ENCODE measurements at places on chromosomes 7 and 10.

GRCh38 chr7:35537067-35538023, 157.6 kb downstream of the HERPUD2 start:
- peak; percentile 72 for DNase-seq

DNA sequence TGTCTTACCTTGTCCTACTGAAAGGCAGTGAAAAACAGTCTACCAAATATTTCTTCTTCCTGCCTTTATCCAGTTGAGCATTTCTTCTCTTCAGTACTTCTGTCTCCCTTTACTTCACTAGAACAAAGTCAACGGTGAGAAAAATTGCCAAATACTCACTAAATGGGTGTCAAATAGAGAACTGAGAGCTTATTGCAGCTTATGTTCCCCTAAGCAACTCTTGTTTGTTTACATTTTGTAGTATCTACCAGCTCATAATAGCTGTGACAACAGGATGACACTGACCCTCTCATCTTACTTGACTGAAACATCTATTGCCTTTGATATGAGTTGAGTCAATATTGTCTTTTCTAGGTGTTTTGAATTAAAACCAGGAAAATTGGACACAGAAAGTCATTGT, 327.9 kb upstream of the SORCS1 start:
- DNase-seq = no peak

DNA sequence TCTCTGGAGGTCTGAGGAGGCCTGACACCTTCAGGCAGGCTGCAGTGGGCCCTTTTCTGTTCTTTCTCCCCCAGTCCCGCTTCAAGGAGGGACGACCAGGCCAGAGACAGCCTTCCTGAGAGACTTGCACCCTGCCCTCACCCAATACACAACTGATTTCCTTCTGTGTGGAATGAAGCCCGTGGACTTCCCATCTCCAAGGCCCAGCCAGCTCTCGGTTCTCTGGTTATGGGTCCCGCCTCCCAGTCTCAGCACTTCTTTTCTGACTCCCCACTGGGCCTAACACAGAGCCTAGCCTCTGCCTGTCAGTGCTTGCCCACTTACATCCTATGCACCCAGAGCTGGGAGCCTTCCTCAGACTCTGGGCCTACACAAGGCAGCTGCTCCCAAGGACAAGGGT, 24.1 kb upstream of the ADCYAP1R1 start:
- DNase-seq = no peak

DNA sequence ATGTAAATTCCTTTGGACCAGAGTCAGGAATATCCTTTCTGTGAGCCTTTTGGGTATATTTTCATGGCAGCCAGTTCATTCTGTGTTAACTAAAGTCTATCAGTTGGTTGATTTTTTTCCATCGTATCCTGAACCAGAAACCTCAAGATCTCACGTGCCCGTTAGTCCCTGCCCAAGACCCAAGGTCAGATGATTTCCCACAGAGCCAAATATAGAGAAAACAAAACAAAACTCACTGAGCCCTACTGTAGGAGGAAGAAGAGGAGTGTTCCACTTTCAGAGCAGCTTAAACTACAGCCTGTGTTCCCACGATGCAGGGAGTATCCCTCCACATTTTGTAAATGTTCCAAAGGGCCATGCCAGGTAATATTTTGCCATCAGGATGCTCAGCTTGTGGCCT, 96.0 kb upstream of the ADO start:
- DNase-seq = no peak

DNA sequence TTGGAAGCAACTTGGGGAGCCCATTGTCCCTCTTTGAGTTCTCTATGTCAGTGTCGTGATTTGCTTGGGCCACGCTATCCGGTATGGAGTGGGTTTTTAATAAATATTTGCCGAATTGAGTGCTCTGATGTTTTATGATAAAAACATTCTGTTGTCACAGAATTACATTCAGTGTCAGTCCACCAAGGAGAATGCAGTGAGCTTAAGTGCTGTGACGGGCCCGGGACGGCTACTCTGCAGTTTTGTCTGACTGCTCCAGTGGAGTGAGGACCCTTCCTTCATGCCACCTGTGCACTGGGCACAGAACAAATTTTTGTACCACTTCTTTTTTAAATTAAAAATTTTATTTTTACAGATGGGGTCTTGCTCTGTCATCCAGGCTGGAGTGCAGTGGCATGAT, 76.0 kb downstream of the CARD11 start:
- no peak for DNase-seq

DNA sequence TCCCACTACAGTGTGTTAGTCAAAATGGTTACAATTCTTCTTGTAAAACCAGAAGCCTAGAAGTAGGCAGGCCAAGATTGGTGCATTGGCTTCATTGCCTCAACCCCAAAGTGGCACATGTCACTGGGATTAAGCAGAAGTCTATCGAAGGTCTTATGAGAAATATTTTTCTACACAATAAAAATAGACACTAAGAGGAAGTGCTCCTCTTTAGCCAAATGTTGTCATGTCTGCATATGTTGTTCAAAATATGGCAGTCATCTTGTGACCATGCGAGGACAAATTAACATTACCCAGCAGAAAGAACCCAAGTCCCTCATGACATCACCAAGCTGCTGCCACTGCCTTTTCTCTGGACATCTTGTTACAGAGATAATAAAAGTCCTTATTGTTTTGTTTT, 6.3 kb upstream of the NSMCE4A start:
- DNase-seq = no peak

GRCh38 chr7:13279854-13280435, 592.5 kb downstream of the ARL4A start:
- DNase-seq = no peak

- no peak for DNase-seq
These were observed 12.6 kb upstream of the OR6B1 start for GRCh38 chr7:143987513-143987912.

DNA sequence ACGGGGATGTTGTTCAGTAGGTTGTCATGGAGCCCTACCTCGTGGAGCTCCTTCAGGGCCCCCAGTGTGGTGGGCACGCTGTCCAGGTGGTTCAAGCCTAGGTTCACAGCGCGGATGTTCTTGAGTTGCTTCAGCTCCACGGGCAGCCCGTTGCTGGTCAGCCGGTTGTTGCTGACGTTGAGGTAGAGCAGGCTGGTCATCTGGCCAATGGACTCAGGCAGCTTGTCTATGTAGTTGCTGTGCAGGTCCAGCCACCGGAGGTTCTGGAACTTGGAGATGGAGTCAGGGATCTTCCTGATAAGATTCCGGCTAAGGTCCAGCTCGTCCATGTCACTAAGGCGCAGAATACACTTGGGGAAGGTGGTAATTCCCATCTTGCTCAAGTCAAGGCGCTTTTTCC, 26.0 kb downstream of the LRRC18 start:
- no peak for DNase-seq

GRCh38 chr10:4054656-4055435, 269.8 kb upstream of the KLF6 start:
- DNase-seq = no peak

- no peak for DNase-seq
These were observed 504 bp upstream of the BMPER start for GRCh38 chr7:33904681-33905388.

GRCh38 chr10:86310291-86310690, 56.3 kb downstream of the GRID1 start:
- no peak for DNase-seq

- DNase-seq = no peak
These were observed 84.3 kb downstream of the CUL2 start for GRCh38 chr10:35005868-35006267.

DNA sequence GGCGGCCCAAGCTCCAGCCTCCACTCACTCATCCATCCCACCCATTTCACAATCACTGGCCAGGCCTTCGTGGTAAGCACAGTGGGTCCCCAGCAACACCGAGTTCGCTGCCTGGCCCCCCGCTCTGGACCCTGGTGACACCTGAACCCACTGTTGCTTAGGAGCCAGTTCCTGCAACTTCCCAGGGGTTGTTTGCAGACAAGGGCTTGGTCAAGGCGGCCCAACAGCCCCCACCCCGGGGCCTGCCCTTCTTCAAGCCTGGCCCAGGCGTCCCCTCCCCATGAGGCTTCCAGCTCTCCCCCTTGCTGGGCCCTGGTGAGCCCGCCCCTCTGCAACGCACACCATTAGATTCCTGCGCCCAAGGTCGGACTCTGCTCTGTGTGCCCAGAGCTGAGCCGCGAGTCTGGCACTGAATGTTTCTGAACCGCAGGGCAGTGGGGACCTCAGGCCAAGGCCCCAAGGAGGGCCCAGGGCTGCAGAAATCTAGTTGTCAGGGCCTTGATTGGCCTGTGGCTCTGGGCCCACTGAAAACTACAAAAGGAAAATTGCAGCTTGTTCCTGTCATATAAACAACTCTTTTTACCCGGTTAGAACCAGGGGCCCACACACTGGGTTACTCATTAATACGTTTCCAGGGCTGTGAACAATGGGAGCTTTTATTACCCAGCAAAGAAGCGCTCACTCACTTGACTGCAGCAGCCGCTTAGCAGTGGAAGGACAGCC, 2.1 kb upstream of the COX19 start:
- DNase-seq = no peak

DNA sequence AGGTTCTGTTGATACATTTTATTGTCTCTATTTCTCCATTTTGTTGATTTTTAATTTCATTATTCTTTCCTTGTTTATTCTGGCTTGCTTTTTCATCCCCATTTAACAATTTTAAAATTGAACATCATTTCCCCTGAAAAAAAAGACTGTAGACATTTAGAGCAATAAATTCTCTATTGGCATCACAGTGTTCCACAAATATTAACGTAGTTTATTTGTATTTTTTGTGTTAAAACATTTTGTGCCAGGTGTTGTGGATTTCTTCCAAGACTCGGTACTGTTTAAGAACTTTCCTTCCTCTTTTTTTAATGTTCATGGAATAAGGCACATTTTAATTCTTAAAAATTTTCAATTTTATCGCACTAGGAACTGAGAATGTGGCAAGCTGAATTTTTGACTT, 156.1 kb upstream of the NPY start:
- DNase-seq = no peak

GRCh38 chr7:30467271-30467670, 11.3 kb downstream of the NOD1 start:
- no peak for DNase-seq

GRCh38 chr7:116674508-116675173, 2.6 kb downstream of the MET start:
- DNase-seq = no peak

DNA sequence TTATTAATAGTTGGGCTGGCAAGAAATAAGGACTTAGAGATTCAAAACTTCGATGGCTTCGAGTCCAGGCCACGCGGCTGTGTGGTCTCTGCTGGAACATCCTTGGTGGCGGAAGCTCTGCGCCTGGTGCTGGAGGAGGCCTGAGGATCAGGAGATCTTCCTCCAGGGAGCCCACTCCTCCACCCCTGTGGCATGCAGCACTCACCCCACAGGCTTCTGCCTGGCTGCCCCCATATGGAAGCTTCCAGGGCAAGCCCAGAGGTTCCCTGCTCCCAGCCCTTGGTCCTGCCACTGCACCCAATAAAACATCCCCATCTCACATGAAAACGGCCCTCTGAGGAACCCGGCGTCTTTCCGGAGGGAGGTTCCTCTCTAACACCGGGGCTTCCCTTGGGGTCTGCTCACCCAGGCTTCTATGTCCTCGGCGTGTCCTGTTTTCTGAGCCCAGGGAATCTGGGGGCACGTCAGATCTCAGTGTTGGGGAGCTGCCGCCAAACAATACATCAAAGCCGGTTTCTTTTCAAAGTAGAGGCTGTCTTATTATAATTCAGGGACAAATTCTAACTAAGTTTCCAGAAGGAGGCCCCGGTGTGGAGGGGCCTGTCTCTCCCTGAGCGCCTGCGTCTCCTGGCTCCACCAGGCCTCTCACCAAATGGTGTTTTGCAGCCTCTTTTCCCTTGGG, 32.4 kb downstream of the CALML3 start:
- no peak for DNase-seq

GRCh38 chr7:92973293-92973731, 136.9 kb upstream of the CDK6 start:
- DNase-seq = no peak

DNA sequence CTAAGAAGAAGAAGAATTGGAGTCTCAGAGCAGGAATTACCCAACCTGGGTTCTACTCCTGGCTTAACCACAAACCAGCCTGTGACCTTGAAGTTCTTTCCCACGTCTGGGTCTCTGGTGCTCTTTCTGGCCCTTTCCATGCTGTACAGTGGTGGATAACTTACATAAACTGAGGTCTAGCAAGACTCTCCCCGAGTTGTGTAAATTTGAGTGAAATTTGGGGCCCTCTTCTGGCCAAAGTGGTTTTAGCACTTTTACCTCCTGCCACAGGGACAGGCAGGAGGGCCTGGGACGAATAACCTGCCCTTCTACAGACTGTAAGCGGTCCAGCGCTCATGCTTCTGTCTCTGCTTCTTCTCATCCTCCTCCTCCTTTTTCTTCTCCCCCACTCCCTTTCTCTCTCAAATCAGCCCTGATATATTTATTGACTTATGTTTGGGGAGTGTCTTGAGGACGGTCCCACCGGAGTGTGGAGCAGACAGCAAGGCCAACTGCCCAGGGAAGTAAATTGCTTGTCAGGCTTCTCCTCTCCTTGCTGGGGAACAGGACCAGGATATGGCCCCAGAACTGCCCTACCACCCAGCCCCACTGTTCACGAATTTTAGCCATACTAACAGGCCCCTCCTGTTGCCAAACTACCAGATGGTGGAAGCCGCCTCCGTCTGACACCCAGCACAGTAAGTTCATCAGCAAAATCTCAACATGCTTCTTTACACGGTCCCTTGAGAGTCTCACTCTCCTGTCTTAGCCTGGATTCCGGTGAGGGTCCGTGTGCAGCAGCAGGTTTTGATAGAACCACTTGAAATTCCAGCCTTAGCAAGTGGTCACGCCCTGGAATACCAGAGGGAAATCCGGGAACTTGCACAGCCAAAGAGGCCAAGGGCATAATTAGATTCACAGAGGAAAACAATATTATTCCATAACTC, 4.0 kb upstream of the SH3PXD2A start:
- peak; percentile 52 for DNase-seq

DNA sequence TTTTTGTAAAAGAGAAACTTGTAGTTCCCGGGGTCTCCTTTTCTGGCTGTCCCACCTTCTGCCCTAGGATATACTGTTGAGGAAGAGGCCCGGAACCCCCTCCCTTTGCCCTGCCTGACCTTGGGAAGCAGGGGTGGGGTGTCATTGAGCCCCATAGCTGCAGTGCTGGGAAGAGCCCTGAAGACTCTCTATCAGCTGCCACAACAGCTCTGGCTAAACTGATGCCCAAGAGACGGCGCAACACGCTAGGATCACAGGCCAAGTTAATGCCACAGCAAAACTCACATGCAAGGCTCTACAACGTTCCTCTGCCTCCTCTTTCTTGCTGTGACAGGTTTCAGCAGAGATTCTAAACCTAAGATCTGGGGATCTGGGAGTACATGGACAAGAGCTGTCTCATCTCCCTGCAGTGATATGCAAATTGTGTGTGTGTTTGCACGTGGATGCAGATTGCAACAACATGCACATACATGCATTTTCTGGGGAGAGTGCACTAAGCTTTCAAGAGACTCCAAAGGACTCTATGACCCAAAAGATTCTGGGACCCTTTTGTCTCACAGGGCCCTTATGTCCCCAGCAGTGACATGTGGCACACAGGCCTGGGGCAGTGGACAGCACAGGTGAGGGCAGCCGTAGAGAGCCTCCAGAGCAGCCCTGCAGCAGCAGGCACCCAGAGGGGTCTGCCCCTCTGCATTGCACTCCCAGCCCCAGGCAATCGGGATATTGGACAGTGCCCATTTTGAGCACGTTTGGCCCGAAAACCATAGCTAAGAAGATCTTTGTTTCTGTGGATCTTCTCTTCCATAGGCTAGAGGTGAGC, 2.5 kb downstream of the RASSF4 start:
- no peak for DNase-seq

- peak; percentile 51 for DNase-seq
These were observed 729 bp downstream of the DNAJB6 start for GRCh38 chr7:157337316-157338149.
